ENCODE measurements at places on chromosomes 7 and 10. TPM values are rescaled to one million over a fixed set of nuclear protein-coding genes. Genes with fewer than 3 reads are reported as not detected.

DNA sequence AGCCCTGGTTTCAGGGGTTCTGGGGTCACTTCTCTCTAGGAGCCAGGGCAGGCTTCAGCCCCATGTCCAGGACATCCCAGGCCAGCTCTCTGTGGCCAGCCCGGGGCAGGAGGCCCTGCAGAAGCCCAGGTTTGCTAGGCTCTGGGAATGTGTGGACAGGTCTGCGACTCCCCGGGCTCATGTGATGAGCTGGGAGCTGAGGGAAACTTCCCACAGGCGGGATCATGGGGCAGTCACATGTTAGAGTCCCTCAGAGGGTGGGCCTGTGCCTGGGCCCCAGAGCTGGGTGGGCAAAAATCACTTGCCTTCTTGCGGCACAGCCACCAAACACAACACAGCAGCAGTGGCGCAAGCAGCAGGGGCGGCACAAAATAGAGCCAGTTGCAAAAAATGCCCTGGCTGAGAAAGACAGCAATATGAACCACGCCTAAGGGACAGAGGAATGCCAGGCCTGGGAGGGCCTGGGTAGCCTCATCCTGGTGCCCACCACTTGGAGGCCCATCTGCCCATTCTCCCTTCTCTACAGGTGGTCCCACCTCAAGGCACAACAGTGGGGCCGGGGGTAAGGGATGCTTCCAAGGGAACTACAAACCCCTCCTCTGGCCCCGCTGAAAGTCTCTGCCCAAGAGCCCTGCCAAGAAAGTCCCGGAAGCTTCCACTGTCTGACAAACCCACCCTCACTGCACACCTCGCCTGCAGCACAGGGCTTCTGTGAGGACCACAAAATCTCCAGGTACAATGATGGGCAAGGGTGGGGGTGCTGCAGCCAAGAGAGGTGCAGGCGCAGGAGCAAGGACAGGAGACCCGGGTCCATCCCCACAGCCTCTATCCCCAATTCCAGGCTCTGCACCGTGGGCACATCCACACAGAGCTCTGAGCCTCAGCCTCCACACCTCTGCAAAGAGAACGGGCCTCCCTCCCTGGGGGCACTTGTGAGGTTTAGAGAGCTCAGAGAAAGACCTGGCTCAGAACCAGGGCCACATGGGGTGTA, 34.6 kb upstream of the ANTXRL start:
- DNase-seq: no peak

DNA sequence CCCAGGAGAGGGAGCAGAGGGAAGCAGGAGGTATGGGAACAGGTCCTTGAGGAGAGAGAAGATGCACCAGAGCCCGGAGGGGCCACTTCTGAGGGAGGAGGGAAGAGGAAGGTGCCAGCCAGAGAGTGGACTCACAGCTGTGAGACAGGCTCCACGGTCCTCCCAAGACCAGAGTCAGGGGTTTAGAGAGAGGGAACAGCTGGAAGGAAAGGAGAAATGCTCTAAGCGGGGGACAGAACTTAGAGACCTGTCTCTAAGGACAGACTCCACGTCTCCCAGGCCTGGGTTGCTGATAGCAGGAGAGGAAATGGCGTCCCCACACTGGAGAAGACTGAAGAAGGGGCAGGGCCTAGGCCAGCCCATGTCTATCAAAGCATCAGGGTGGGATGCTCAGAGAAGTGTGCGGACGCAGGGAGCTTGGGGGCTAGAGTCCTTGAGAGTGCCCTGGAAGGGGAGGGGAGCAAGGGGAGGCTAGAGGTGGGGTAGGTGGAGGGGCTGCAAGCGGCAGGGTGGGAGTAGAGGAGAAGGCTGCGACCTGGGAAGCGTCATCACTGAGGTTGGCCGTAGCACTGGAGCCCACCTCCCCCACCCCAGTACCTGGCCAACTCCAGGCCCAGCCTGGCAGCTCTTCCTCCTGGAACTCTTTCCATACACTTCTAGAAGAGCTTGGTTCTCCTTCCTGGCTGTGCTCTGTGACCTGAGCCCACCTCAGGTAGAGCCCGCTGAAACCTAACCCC, 25.6 kb upstream of the GRID1 start:
- no peak for DNase-seq

DNA sequence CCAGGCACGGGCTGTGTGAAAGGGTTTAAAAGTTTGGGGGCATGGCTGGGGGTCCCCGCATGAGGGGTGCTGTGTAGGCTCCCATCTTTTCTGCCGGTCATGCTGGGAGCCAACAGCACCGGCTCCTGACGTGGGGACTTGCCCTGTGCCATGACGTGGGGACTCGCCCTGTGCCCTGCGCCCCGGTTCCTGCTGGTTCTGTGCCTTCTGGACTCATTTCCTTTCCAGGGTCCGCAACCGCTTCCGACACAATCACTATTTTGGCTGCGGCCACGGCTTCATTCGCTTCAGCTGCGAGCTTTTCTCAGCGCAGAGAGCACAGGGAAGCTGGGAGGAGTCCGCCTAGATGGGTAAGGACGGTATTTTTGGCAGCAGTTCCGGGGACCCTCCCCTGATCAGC, 7.6 kb upstream of the GIMAP8 start:
- no peak for DNase-seq

DNA sequence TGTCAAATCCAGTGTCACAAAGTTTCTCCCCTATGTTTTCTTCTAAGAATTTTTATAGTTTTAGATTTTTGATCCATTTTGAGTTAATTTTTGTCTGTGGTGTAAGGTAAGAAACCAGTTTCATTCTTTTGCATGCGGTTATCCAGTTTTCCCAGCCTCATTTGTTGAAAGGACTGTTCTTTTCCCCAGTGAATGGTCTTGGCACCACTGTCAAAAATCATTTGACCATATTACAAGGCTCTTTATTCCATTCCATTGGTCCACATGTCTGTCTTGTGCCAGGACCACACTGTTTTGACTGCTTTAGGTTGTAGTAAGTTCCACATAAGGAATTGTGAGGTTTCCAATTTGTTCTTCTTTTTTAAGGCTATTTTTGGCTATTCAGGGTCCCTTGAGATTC, 64.0 kb downstream of the INPP5A start:
- DNase-seq: no peak

- DNase-seq: no peak
Measured at GRCh38 chr10:131692686-131693334, 208.0 kb upstream of the PPP2R2D start.

DNA sequence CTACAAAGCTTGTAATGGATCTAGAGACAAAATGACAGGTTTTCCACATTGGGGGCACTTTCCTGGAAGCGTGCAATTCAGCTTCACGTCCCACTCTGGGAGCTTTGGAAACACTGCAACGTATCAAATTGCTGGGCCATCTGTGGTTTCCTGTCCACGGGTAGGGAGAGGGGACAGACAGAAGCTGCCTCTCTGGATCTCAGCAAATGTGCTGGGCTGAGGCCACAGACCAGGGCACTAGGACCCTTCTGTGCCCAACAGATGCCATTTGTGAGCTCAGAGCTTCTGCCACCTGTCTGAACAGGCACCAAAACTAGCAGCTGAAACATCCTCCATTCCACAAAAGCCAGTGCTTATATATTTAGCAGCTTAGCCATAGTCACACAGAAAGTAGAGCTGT, 40.9 kb upstream of the FRMD4A start:
- DNase-seq: no peak

GRCh38 chr7:25075459-25075858, 49.6 kb downstream of the CYCS start:
- no peak for DNase-seq

- DNase-seq: no peak
Measured at GRCh38 chr10:87880336-87880735, 16.9 kb downstream of the PTEN start.

DNA sequence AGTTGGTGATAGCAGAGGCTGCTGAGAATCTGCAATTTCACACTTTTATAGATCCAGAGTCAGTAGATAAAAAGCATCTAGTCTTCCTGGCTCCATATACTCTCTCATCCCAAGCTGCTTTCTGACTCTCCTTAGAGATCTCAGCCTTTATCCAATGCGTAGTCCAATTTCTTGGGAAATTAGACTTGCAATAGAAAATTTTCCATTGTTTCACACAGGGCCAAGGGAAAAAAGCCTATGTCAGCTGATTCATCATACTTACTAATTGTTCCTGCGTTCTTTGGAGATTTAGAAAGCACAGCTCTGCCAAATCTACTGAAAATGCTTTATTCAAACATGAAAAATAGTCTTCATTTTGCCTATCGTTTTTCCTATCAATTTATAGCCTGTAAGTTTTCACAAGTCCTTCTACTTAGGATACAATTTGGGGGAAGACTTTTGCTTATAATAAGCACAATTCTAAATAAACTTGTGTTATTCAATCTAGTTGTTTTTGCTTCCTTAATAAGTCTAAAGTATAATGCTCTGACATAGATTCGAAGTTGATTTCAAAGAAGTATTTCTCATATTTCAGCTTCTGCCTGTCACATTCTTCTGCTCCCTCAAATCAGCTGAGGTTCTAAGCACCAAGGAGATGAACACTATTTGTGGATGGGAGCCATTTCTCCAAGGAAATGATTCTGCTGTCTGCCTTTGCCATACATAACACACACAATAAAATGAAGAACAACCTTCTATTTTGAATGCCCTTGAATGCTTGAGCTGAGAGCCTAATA, 165.4 kb downstream of the ADAM12 start:
- DNase-seq: no peak

DNA sequence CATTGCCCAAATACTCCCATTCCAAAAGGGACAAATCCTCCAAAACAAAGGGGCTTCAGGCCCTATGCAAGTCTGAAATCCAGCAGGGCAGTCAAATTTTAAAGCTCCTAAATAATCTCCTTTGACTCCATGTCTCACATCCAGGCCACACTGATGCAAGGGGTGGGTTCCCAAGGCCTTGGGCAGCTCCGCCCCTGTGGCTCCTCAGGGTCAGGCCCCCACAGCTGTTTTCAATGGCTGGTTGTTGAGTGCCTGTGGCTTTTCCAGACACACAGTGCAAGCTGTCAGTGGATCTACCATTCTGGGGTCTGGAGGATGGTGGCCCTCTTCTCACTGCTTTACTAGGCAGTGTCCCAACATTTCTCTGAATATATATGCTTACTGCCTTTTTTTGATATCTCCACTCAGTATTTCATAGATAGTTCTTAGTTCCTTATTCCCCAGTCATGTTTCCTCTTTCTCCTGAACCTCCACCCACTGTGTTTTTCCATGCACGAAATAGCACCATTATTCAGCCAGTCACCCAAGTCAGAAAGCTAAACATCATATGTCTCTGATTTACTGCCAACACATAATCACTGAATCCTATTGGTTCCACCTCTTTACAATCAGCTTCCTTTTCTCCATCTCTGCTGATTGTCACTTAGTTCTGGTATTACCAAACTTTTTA, 172.6 kb upstream of the CACNA2D1 start:
- DNase-seq: no peak

- DNase-seq: peak; percentile 6
Measured at GRCh38 chr7:117873310-117874190, at the start of gene CTTNBP2. Gene CTTNBP2, minus strand, starts transcription at chr7:117873441. Its CDS starts 26 bp downstream, at chr7:117873415.

- no peak for DNase-seq
Measured at GRCh38 chr7:145394126-145394525, 558.3 kb upstream of the TPK1 start.

DNA sequence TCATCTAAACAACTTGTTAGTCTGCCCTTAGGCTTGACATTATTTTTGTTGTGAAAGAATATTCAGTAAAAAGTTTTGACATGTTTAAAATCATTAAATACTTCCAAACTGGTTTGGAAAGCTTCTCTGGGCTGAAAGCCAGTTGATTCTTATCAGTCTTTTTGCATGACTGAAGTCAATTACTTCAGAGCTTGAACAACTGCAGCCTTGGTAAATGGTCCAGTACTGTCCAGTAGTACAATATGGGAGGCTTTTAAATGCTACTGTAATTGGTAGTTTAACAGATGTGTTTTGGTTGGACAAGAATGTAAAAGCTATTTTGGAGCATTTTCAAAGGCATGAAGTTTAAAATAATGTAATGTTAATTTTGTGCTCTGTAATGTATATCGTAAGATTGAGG, 103.4 kb downstream of the SDK1 start:
- no peak for DNase-seq

DNA sequence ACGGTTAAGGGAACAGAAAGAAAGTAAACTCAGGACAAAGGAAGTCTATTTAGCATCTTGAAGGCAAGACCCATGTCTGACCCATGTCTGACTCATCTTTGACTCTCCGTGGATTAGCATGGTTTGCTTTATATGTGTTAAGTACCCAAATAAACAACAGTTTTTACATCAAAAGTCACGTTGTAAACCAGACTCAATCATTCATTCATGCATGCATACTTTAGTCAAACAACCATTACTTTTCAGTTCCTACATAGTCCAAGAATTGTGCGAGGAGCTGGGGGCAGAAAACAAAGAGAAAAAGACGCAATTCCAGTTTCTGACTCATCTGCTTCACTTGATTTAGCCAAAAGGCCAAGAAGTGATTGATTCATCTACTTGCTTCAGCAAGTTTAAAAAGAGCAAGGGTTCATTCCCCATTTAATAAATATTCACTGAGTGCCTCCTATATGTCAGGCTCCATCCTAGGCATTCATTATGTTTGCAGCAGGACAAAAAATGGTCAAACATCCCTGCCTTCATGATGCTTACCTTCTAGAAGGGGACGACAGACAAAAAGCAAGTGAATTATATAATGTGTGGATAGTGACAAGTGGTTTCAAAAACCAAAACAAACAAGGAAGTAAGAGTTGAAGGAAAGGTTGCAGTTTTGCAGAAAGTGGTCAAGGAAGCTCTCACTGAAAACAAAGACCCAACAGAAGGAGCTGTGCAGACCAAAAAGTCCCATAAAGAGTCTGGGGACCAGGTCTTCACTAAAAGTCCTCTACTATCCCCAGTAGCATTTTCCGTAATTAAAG, 116.2 kb downstream of the FAM107B start:
- DNase-seq: no peak

DNA sequence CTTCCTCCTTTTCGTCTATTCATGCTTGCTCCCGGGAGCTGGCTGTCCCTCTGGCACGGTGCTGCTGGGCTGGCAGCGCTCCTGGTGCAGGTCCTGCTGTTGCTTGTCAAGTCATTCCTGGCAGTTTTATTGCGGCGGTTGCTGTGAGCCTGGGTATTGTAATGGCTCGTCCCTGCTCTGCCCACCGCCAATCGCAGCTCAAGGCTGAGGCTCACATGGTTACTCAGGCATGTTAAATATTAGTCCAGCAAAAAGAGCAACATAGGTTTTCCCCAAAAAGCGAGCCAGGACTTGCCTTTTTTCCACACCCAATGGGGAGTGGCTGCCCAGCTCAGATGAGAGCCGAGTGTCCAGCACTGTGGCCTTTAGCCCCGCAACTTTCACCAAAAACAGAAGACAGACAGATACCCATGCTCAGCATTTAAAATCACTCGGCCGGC, 492.9 kb upstream of the FOXK1 start:
- DNase-seq: no peak

- DNase-seq: no peak
Measured at GRCh38 chr7:116674508-116675173, 2.6 kb downstream of the MET start.

Gene PLAC9
- total RNA-seq: not detected

Gene CAV1
- total RNA-seq: not detected

Gene BICC1
- 0.10 TPM for total RNA-seq

Gene AKR1C8
- total RNA-seq: not detected

Gene GDF2
- total RNA-seq: not detected

Gene RPA3
- total RNA-seq: 163 TPM

Gene PRF1
- 30.9 TPM for total RNA-seq

Gene PPP1R17
- total RNA-seq: not detected

Gene CYP51A1
- 46.5 TPM for total RNA-seq

Gene MINDY4
- 1.9 TPM for total RNA-seq

Data from activated naive CD4-positive, alpha-beta T cell treated with anti-CD3 and anti-CD28 coated beads, Interleukin-2, amount 50 U/mL, for 72 hours (primary cell).